CD4-positive, alpha-beta T cell treated with Interleukin-1 beta for 1 hour (primary cell): ENCODE measurements at places on chromosomes 3 and 15.

DNA sequence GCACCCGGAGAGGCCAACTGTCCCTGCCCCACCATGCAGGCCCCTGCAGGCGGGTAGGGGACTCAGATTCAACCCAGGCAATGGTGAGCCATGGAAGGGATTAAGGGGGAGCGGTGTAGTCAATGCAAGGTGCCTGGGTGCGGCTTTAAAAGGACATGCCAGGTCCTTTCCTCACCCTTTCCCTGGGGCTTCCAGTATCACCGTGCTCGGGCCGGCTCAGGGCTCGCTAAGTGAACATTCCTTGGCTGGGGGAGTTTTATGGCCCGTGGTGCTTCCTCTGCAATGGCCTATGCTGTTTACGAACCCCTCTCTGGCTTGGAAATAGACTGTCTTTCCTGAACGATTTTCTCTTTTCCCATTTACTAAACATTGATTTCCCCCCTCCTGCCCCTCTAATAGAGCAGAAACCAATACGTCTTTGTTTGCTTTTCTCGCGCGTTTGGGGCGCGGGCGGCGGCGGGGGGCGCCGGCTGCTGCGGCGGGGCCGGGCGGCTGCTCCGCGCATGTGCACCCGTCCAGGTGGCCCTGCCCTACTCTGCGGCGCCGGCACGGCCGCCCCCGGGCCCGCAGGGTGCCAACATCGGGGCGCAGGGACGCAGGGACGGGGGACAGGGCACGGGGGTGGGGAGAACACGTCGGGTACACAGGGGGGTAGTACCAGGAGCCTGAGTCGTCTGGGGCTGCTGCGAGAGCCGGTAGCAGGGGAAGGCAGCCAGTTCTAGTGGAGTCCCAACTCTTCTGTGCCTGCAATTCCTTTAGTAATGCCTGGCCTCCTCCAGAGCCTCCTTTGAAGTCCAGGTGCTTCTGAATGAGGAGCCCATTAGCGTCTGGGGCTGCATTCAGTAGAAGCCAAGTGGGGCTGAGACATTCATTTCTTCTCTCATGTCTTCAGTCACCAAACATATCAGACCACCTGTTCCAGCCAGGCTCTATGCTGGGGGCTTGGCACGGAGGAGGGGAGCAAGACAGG, 26.9 kb upstream of the CACNA2D2 start:
- no peak for DNase-seq

GRCh38 chr15:95556225-95556624, 774.3 kb upstream of the NR2F2 start:
- no peak for DNase-seq

DNA sequence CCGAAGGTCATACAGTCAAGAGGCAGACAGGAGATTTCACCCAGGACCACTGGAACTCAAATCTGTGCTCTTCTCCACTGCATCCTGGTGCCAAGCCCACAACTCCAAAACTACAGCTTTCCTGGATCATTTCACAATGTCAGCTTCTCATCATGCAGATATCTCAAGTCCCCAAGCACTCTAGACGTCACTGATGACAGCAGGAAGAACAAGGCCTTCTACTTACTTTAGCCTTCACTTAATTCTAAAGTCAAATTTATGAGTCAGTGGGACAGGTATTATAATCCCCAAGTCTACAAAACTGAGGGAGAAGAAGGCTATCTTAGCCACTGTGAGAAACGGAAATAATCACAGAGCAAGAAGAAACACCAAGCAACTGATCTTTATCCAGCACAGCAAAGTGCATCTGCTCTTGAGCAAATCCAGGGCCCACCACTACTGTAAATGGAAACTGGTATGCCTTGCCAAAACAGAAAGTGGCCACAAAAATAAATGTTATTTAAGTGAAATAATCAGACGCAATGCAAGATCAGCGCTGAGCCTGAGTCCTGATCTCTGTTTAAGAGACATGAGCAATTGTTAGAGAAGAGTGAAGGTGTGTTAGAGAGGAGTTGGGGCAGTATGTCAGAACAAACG, 928 bp downstream of the RAD18 start:
- DNase-seq = no peak

DNA sequence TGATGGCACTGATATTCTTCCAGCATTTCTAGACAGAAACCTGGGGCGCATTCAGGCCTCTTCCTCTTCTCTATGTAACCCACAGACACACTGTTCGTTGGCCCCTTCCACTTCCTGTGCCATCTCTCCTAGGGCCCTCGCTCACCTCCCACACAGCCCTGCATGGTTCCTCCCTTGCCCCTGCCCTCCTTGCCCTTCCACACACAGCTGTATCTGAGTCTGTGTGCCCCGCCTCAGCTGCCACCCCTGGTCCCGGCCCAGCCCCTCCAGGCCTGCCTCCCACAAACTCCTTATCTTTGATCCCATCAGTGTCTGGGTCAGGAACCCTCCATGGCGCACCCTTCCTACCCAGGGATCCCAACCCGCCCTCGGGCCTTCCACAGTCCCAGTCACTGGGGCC, 37.9 kb downstream of the RAB6B start:
- no peak for DNase-seq

GRCh38 chr15:37015035-37015434, 85.3 kb downstream of the MEIS2 start:
- DNase-seq = no peak

- DNase-seq = no peak
Observed at GRCh38 chr3:151394611-151395010, 10.1 kb upstream of the P2RY12 start.

GRCh38 chr3:158789592-158789991, 12.3 kb upstream of the MFSD1 start:
- no peak for DNase-seq

GRCh38 chr3:134441821-134442220, 44.0 kb downstream of the ANAPC13 start:
- DNase-seq = no peak

DNA sequence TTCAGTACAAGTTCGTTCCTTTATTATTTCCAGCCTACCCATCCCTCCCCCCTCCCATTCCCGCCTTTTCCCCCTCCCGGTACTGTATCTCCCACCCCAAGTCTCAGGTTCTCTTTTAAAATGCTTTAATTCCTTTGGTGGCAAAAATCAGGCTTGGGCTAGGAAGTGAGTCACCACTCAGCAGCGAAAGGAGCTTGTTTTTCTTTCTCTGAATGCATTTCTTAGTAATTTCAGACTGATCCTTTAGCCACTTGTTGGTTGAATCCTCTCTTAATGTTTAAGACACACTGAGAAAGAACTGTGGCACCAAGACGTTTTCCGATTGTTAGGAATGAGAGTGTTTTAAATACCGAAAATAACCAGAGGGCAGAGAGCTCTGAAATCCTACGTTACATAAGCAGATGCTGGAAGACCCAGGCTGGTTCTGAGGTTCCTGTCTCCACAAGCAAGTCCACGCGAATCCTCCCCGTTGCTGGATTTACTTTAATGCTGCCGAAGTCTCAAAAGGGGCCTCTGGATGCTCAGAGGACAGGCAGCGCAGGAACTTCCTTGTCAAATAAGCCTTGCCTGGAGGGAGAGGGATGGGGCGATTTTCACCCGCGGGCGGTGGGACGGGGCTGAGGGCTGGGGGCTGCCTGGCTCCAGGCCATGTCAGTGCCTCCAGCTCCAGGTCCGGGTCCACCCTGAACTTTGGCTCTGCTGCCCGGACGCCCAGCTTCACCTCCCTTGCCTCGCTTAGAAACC, 854 bp upstream of the COL8A1 start:
- no peak for DNase-seq
